ENCODE measurements at places on chromosomes 2 and 18.

DNA sequence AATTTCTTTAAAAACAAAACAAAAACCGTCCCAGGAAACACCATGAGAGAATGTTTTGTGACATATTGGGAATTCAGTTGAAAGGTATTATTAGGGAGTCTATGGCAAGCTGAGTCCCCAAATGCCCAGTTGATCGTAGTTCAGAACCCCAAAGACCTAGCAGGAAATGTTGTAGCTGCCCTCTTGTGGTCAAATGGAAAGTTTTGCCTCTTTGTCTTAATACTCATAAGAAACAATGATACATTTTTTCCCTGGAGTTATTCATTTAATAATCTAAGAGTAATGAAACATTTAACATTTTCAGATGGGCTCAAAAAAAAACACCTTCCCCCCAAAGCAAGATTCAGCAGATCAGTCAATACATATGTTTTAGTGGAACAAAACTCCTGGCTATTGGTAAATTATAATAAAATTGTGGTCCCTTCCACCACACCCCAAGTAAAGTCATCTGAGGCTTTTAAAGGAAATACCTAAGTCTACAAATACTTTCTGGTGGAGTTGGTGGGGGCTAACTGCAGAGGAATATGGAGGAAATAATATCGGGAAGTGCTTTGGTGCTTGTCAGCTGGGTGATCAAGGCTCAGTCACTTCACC is 37.8 kb upstream of the EFEMP1 start:
- peak; percentile 6 for DNase-seq

DNA sequence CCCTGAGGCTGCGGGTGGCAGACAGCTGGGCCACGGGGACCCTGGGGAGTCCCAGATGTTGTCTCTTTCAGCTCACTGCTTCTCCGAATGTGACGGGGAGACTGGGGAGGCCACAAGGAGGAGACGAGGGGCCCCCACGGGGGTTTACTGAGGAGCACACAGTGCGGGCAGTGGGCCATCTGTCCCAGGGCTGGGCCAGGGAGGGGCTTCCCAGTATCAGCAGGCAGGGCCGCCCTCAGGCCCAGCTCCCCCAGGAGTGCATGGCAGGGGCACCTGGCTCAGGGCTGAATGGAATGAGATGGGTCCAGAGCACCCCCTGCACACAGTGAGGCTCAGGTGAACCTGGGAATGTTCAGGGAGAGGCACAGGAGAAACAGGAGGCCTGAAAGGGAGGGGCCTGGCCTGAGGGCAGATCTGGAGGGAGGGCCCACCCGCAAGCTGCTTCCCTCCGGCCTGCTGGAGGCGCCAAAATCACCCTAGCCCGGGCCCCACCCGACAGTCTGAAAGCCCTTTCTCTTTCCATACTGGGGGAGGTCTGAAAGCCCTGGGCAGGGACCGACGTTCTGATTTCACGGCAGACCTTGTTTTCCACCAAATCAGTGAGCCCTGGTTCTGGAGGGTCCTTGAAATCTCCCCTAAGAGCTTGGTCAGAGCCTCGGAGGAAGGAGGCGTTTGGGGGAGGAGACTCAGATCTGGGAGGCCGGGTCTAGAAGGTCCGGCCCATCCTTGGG is 35.5 kb upstream of the PTMA start:
- DNase-seq: peak; percentile 86

- no peak for DNase-seq
These were observed 488.7 kb downstream of the SUCLG1 start for GRCh38 chr2:83970217-83970929.

DNA sequence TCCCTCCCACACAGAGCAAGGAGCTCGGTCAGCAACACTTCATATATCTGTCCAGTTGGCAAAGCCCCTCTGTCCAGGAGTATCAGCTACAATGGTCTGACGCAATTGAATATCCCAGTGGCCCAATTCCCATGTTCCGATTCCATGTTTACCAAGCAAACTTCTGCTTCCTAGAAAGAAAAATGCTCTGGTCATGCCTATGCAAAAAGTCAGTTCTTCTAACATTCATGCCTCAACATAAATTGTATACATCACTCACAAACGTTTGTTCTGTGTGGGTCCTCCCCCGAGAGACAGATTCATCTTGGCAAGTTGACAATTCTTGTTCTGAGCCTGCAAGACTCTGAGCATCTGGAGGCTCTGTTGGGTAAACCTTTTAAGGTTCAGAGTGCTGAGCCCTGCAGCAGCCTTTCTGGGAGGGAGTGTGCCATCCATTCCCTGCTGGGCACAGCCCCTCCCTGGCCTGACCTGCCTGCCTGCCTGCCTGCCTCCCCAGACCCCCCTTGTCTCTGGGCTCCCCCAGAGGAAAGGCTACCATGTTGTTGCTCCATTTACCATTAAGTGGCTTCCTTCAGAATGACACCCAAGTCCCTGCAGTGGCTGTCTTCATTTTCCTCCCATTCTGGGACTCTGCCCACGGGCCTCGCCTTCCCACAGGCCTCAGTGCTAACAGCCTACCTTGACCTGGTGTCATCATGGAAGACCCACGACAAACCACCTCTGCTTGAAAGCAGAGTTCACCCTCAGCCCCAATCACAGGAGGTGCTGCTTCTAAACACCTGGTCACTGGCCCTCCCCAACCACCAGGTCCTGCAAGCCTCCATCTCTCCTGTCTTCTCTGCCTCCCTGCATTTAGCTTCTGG is 37.6 kb upstream of the TAF1B start:
- no peak for DNase-seq

GRCh38 chr18:77133051-77133834 is 660 bp upstream of the MBP start:
- DNase-seq: no peak

- DNase-seq: no peak
These were observed 71.6 kb upstream of the GAREM1 start for GRCh38 chr18:32542221-32542798.

DNA sequence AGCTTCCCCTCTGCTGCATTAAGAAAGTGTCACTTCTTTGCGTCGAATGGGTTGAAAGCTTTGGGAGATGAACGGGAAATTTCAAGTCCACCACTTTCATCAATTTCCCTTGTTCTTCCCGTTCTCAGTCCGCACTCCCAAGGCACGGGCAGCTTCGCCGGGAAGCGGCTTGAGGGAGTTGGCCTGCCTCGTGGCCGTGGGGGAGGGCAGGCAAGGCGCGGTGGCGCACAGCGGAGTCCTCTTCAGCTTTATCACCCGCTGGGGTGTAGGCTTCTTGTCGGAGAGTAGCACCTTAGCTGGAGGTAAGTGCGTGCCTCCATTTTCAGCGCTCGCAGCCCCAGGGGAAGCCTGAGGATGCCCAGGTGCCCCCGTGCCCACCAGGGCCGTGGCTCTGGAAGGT is 19.9 kb downstream of the KCTD18 start:
- DNase-seq: no peak

DNA sequence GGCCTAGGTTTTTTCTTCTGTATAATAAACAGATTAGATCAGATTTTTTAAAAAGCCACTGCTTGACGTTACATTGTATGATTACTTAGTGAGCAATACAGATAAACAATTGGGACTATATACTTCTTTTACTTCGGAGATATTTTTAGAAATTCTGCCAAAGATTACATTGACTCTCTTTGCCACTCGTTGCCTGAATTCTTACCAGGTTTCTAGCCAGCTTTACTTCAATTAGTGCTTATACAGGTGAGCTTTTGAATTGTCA is 156.6 kb downstream of the HAUS1 start:
- DNase-seq: no peak
